SW 1271 (cell line): ENCODE measurements at places on chromosomes 7 and 10.

DNA sequence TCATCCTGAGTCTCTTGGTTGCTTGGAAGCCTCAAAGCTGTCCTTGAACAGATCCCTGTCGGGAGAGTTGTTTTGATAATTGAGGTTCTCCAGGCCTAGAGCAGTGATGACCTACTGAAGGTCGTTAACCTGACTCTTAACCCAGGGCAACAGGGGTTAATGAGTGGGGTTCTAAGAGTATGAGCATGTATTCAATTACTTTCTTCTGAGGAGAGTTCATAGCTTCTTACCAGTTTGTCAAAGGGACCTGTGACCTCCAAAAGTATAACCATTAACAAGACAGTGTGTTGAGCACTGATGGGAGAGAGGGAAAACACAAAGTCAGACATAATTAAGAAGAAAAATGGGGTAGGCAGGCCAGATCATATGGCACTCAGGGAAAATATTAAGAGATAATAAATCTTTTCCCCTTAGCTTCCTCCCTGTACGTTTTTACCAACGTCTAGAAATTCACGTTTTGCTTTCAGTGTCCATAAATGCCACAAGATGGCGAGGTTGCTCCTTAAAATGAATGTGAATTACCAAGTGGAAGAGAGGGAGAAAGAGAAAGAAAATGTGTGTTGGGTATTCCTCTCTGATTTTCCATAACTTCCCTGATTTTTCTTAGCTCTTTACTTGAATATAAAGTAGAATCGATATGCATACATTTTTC is 97.6 kb downstream of the SUGCT start:
- DNase-seq, result no peak

DNA sequence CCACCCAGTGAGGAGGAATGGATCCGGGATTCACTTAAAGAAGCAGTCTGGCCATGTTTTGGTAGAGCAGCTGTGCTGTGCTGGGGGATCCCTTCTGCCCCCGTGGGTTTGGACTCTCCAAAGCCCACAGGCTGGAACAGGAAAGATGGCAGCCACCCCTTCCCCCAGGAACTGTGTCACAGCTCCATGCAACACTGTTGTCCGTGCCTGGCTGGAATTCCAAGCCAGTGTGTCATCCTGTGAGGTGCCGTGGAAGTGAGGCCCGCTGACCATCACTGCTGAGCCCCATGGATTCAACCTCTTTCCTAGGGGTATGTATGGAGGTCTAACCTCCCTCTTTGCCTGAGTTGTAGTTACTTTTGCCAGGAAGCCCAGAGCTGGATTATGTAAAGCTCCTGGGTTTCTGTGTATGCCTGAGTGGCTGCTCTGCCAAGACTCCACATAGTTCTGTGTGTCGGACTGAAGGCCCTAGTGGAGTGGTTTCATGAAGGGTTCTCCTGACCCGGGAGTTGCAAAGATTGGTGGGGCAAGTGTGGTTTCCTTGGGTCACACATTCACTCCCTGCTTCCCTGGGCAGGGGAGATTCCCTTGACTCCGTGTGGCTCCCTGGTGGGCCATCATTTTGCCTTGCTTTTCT is 35.1 kb upstream of the PCGF5 start:
- DNase-seq, result peak; percentile 35

DNA sequence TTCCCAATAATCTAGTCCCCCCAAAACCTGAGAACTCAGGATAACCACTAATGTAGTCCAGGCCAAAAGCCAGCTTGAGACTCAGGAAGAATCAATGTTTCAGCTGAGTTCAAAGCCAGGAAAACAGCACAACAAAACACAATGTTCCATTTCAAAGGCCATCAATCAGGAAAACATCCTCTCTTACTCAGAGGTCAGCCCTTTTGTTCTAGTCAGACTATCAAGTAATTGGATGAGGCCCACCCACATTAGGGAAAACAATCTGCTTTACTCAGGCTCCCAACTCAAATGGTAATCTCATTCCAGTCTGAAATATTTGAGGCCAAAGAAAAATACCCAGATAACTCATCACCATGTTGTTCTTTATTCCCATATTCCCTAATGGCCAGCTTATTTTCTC is 152.2 kb downstream of the SDHAF3 start:
- DNase-seq, result no peak

- DNase-seq, result no peak
These were observed 135.5 kb downstream of the DOCK1 start for GRCh38 chr10:127040756-127041155.

DNA sequence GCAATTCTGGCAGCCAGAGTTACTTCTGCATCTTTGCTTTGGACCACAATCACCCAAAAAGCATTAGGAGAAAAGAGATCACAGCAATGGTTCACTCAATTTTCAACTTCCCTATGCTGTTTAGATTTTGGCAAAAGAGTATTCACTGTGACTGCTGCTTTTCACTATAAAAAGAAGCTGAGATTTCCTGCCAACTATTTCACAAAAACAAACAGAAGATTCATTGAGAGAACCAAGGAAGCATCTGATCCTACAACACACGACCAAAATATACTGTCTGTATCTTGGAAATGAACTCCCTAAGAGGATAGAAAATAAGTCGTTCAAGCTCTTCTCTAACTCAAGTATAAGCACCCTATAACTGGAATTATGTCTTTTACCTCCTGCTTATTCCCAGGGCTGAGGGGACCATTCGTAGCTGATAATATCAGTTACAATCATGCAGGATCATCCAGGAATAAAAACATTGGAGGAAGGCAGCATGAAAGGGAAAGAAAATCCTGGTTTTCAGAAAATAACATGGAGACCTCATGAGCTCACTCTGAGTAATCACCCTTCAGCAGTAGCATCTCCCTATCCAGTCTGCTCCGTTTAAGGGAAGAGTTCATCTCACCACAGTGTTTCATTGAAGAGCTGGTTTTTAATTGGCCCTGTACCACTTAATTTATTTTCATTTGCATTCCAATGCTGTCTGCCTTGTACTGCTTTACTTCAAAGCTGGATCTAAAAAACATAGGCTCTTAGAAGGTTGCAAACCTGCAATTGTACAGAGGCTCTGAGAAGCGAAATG is 256.2 kb downstream of the PAXIP1 start:
- no peak for DNase-seq

GRCh38 chr10:128072046-128072445 is 54.2 kb downstream of the MKI67 start:
- no peak for DNase-seq

GRCh38 chr10:36872702-36873393 is 252.6 kb upstream of the ANKRD30A start:
- DNase-seq, result no peak

- no peak for DNase-seq
These were observed 6.9 kb upstream of the NUDCD3 start for GRCh38 chr7:44497155-44498027.

DNA sequence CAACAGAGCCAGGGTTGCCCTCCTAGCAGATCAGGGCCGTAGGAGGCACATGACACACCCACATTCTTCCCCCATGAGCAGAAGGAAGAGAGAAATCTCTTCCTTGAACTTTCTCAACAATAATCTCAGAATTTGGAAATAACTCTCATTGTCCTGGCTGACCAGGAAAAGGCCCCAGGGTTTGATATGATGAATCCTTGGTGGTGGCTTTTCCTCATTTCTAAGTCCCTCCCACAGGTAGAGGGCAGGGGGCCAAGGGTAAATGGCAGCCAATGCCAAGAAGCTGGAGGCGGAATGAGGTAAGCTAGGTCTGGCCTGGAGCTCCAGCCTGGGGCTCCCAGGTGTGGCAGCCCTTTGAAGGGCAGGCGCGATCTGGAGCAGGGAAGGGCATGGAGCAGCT is 67.8 kb downstream of the GRB10 start:
- no peak for DNase-seq

- DNase-seq, result peak; percentile 12
These were observed 175.1 kb downstream of the SEPTIN7 start for GRCh38 chr7:35975851-35976454.

GRCh38 chr7:42414028-42414427 is 177.0 kb upstream of the GLI3 start:
- DNase-seq, result no peak

DNA sequence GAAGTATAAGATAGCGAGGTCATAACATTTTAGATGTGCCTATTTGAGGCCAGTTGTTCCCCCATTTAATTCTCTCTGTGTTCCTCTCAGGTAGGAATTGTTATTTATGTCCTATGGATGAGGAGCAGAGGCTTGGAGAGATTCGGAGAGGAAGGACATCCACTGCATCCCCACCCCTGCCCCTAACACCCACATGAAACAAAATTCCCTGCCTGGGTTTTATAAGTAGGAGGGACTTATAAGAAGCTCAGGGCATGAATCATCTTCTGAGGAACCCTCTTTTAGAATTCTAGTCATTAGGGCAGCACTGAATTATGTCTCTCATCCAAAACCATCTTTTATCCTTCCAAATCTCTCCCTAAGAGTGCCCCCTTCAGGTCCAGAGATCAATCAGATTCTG is 5.0 kb downstream of the CHAT start:
- no peak for DNase-seq

DNA sequence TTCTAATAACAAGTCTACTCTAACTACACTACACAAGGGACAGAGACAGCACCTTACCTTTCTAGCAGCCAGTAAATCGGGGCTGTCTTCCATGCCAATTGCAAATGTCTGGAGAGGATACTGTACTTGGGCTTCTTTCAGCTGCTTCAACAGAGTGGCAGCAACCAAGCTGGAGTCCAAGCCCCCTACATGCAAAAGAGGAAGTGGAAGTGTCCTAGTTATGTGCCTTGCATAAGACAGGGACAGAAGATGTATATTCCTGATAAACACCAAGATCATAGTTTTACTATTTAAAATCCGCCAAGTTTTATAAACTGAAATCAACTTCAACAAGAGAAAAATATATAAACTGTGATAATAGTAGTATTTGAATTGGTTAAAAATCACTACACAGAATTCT is 14.0 kb downstream of the ASNS start:
- no peak for DNase-seq

DNA sequence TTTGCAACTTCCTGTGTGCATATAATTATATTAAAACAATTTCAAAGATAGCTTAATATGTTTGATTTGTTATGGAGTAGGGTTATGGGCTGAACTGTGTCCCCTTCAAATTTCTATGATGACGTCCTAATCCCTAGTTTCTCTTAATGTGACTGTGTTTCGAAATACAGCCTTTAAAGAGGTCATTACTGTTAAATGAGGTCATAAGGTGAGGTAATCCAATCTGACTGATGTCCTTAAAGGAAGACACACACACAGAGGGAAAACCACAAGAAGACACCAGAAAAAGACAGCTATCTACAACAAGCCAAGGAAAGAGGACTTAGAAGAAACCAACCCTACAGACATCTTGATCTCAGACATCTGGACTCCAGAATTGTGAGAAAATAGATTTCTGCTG is 407.4 kb downstream of the MAGI2 start:
- no peak for DNase-seq

- no peak for DNase-seq
These were observed 54.3 kb downstream of the BAIAP2L1 start for GRCh38 chr7:98346515-98347069.

GRCh38 chr7:157268540-157268939 is 68.3 kb upstream of the DNAJB6 start:
- no peak for DNase-seq

DNA sequence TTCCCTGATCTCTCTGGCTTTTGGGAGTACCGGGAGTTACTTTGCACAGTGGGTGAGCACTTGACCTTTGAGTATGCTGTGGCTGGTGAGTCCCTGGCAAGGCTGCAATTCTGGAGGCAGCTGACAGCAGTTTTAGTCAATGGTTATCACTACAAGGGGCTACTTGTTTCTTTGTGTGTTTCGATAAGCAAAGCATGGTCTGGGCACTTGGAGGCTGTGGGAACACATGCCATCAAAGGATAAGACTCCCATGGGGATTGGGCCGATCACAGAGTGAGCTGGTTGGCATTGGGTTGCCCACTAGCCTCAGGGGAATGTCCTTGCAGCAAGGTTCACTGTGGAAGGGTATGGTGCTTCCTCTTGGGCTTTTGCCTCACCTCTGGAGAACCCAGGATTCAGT is 208.2 kb downstream of the SNX13 start:
- DNase-seq, result no peak

- no peak for DNase-seq
These were observed 10.1 kb downstream of the TBATA start for GRCh38 chr10:70774810-70775678.

DNA sequence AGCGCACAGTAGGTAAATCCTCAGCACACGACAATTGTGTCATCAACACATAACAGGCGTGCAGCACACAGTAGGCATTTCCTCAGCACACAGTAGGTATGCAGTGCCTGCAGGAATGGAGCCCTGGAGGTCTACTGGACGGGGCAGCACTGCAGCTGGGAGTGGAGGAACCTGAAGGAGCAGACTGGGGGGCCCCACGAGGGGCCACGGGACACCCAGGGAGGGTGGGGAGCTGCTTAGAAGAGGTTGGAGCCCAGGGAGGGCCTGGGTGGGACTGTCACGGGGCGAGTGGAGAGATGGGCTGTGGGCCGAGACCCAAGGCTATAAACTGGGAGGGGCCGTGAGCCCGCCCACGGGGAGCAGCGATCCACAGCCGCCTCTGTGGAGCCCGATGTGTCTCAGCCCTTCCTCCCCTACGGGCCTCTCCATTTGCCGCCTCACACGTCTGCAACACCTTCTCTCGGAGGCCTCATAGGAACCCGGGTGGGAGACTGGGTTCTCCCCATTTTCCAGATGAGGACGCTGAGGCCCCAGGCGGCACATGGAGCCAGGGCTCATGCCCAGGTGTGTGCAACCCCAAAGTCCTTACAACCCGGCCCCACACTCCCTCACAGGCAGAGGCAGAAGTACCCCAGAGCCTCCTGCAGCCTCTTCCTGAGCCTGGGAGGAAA is 101.5 kb downstream of the MICALL2 start:
- no peak for DNase-seq

DNA sequence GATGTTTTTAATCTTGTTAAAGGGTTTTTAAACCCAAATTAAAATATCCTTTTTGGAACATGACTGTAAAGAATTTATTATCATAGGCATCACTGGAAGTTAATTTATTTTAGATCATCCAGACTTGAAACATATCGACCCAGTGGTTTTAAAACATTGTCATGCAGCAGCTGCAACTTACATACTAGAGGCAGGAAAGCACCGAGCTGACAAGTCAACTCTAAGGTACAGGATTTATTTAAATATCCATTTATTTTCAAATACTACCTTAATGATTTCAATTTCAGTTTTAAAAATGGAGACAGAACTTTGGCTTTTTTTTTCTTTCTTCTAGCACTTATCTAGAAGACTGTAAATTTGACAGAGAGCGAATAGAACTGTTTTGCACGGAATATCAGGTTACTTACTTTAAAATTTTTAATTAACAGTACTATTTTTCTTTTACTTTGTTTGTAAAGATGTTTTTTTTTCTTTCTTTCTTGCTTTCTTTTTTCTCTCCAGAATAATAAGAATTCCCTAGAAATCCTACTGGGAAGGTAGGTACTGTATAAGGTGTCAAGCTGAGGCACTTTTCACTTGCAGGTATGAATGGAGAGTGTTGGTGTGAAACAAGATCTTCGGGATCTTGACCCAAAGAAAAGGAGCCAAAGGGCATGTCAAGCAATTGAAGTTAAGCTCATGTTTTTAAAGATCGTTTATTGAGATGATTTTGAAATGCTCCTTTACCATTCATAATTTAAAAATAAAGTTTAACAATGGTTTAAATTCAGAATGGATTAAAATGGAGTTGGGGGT is 1.8 kb downstream of the COMMD3 start:
- no peak for DNase-seq
